ENCODE measurements at places on chromosomes 13 and 19.
A peak's percentile ranks its signal among the peaks of the same experiment; 100 is the strongest.

DNA sequence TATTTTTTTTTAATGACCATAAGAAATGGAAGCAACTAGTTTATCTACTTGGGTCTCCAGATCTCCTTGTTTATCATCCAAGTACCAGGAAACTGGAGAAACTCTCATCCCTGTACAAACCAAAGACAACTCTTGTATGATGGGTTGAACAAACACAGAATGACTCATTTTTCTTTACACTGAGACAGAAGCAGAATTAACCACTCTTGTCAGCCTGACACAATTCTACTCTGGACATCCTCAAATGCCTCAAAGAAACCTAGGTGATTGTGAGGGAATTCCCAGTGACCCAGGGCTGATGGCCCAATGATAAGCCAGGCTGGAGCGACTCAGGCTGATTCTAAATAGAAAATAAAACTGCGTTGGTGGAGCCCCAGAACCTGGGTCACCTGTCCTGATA, 151.5 kb downstream of the ZNF737 start:
- H3K27ac ChIP-seq, result no peak overlapping the region
- no peak for DNase-seq
- no peak overlapping the region for H3K4me3 ChIP-seq
- H3K36me3 ChIP-seq, result peaks cover 72% of the 10 kb centered on the region
- no peaks in the 10 kb centered on the region for H3K27me3 ChIP-seq

DNA sequence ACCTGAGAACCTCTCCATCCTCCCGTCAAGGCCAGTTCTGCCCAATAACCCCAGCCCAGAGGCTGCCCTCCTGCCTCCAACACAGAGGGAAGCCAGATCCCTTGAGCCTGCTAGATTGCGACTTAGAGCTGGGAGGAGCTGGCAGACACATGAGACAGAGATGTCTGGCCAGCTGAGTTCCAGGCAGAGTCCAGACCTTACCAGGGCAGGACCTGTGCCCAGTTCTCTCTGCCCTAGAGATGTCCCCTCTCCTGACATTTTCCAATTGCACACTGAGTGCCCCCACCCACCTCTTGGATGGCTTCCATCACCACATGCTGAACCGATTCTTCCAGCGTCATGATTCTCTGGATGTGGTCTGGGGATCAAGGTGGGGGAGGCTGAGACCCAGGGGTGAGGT, 3.0 kb downstream of the HOOK2 start:
- H3K36me3 ChIP-seq, result peaks cover 17% of the 10 kb centered on the region
- no peak overlapping the region for H3K27ac ChIP-seq
- H3K27me3 ChIP-seq, result no peaks in the 10 kb centered on the region

- H3K27me3 ChIP-seq, result no peaks in the 10 kb centered on the region
- H3K4me1 ChIP-seq, result no peaks in the 10 kb centered on the region
- H3K27ac ChIP-seq, result no peak overlapping the region
- H3K4me3 ChIP-seq, result no peak overlapping the region
- no peak for DNase-seq
- H3K36me3 ChIP-seq, result peaks cover 3% of the 10 kb centered on the region
Observed at GRCh38 chr13:38366954-38367645, 17.4 kb downstream of the UFM1 start.

DNA sequence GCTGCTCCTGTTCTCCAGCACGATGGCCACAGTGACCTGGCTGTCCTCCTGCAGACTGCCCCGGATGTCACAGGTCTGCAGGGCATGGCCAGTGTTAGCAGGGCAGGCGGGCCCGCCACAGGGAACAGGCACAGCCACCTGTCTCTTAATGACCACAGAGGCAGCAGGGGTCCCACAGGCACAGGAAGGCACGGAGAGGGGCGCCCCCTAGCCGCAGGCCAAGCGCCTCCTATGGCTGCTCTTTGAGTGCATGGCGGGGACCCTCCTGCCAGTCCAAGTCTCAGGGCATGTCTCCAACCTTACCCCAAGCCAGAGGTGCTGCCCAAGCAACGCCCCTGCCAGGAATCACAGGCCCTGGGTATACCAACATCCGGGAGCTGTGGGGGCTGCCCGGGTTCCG, 14.1 kb downstream of the IZUMO4 start:
- H3K36me3 ChIP-seq, result peaks cover 97% of the 10 kb centered on the region
- no peak overlapping the region for H3K27ac ChIP-seq
- H3K27me3 ChIP-seq, result no peaks in the 10 kb centered on the region
- no peak overlapping the region for H3K4me3 ChIP-seq
- H3K4me1 ChIP-seq, result no peaks in the 10 kb centered on the region

DNA sequence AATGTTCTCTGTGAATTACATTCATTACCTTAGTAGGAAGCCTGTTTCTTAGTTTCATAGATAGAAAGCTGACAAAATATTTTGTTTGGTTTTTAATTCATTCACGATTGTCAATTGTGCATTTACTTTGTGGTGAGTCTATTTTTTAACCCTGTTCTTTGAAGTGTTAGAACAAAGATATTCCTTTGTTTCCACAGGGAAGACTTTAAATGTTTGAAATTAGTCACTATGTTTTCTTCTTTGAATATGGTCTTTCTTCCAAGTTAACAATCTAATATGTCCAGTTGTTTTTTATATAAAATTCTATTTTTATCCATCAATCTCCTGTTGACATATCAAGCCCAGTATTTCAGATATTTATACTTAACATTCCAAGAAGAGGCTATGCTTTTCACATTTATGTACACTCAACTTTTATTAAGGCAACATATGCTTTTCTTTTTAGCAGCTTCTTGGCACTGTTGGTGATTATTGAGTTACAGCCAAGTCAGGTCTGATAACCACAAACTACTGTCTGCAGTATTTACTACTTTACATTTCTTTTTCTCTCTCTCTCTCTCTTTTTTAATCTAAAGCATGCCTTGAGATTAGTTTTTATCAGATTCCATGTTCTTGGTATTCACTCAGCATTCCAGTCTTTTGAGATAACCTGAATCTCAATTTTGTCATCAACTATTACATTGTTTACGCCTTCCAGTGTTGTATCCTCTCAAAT, 812.8 kb upstream of the SLC10A2 start:
- DNase-seq, result no peak
- H3K4me3 ChIP-seq, result no peak overlapping the region
- H3K4me1 ChIP-seq, result no peaks in the 10 kb centered on the region
- no peaks in the 10 kb centered on the region for H3K36me3 ChIP-seq
- no peak overlapping the region for H3K27ac ChIP-seq

DNA sequence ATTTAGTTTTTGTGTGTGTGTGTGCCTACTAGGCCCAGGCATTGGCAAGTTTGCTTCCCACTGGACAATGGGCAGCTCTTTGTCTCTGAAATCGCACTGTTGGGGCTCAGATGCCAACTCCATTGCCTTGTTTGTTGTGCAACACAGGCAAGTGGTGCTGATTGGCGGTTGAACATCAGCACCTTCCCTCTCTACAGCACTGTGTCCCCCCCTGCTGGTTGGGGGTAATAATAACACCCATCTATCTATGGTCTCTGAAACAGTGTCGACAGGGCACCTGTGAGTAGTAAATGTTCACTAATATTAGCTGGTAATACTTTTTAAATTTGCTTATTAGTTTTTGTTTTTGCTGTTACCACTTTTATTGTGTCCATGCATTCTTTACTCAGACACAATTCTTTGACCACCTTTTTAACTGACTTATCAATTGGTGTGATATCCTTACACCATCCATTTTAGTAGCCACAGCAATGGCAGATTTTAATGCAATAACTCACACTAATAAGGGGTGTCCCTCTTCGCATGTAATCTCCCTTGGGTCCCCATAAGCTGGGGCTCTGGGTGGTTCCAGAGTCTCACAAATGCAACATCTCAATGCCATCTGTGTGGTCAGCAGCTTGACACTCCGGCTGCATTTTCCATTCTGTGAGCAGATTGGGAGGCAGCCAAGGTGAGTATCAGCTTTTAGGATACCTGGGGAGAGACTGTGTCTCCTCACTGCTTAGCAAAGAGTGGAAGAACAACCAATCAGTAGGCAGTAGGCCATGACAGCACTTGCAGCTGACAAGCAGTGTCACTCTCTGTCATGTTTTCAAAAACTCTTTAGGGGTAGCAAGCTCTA, 47.7 kb upstream of the UQCRFS1 start:
- H3K27ac ChIP-seq, result no peak overlapping the region
- no peaks in the 10 kb centered on the region for H3K4me1 ChIP-seq
- no peaks in the 10 kb centered on the region for H3K27me3 ChIP-seq
- H3K36me3 ChIP-seq, result no peaks in the 10 kb centered on the region
- peak; percentile 74 for DNase-seq

DNA sequence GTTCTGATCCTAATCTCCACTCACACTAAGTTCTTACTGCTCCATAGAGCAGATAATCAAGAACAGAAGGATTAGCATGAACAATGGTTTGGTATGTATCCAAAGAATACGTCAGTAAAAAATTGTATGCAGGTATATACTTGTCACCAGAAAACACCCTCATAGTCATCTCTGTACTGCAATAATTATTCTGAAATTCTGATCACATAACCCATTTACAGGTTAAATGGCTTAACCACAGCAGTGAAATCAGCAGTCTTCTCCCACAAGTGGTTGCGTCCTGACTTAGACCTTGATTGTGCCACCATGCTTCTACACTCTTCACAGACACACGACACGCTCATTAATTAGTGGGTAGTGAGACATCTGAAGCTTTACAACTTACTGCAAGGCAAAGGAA, 50.9 kb downstream of the LNX2 start:
- H3K27ac ChIP-seq, result no peak overlapping the region
- H3K27me3 ChIP-seq, result no peaks in the 10 kb centered on the region
- DNase-seq, result no peak

GRCh38 chr19:13803038-13803437, 7.8 kb downstream of the ZSWIM4 start:
- DNase-seq, result no peak
- H3K4me3 ChIP-seq, result no peak overlapping the region
- no peaks in the 10 kb centered on the region for H3K27me3 ChIP-seq

- H3K27me3 ChIP-seq, result no peaks in the 10 kb centered on the region
- no peak overlapping the region for H3K27ac ChIP-seq
- H3K4me1 ChIP-seq, result peaks cover 14% of the 10 kb centered on the region
Observed at GRCh38 chr13:113220141-113220598, 10.8 kb downstream of the CUL4A start.

GRCh38 chr13:101292711-101293110, 123.6 kb downstream of the NALCN start:
- no peaks in the 10 kb centered on the region for H3K36me3 ChIP-seq
- H3K4me1 ChIP-seq, result no peaks in the 10 kb centered on the region
- no peak for DNase-seq
- H3K27me3 ChIP-seq, result no peaks in the 10 kb centered on the region
- H3K4me3 ChIP-seq, result no peak overlapping the region

DNA sequence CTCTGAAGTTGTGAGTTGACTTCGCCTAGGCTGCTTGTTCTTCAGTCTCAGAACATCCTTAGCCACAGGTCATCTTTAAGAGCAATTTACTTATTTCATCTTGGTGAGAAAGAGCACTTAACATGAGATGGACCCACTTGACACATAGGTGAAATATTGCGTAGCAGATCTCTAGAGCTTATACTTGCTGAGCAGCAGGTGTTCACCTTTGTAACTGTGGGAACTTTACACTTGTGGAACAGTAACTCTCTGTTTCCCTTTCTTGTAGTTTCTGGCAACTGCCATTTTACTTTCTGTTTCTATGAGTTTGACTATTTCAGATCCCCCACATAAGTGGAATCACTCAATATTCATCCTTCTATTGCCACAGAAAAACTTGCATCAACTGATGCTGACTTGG, 95.7 kb downstream of the SLC10A2 start:
- H3K4me3 ChIP-seq, result no peak overlapping the region
- no peak for DNase-seq
- no peaks in the 10 kb centered on the region for H3K27me3 ChIP-seq
- no peak overlapping the region for H3K27ac ChIP-seq
- no peaks in the 10 kb centered on the region for H3K36me3 ChIP-seq

DNA sequence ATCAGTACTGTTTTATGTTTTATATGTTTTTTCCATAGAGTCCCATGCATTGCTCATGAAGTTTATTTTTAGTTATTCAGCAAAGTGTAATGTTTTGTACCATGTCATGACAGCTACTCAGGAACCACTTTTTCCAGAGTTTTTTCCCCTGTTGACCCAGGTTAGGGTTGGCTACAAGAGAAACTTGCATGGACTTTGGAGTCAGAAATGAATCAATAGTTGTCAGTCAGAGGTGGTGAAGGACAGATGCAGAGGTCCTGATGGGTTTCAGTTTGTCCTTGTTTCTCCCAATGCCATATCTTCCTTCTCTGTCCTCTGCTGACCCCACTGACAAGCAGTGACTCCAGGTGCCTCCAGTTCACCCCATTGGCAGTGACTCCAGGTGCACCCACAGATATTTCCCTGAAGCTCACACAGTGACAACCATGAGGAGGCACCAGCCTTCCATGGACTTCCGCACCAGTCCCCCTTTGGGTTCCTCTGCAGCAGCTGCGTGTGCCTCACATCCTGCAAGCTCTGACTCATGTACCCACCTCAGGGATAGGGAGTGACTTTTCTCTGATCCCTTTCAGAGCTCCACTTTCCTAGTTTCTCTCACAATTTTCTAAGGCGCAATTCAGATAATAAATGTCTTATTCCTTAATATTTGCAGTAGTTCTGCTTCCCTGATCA, 92.1 kb downstream of the AKAP11 start:
- H3K4me3 ChIP-seq, result no peak overlapping the region
- H3K4me1 ChIP-seq, result peaks cover 3% of the 10 kb centered on the region
- H3K27ac ChIP-seq, result no peak overlapping the region
- H3K27me3 ChIP-seq, result no peaks in the 10 kb centered on the region
- no peaks in the 10 kb centered on the region for H3K36me3 ChIP-seq

DNA sequence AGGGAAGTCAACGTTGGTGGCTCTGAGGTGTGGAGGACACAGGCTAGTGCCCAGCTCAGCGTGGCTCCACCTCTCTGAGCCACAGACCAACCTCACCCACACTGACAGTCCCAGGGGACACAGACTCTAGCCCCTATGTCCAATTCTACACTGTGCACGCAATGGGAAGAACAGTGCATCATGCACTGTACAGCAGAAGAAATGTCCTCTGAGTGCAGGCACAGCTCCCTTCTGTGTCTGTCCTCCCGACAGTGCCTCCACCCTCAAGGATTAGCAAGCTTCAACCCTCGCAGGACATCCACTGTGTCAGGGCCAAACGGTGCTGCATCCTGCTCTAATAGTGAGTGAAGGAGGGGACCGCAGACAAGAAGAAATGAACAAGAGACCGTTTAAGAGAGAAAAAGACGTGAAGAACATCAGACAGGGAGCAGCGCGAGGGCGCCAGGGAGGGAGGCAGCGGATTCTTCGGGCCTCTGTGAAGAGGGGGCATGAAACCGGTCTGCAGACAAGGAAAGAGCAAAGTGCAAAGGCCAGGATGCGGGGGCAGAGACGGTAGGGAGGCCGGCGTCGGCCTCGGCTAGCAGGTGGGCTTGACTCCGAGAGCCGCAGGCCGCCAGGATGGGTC, 681 bp downstream of the ZNF837 start:
- no peak for DNase-seq
- 0 out of 2 replicates have a peak overlapping the region, but pooled peaks have one; percentile 72 for H3K27ac ChIP-seq
- H3K4me1 ChIP-seq, result no peaks in the 10 kb centered on the region
- H3K36me3 ChIP-seq, result no peaks in the 10 kb centered on the region

Data from H1 (cell line).